Activated naive CD4-positive, alpha-beta T cell treated with anti-CD3 and anti-CD28 coated beads, Interleukin-2, amount 50 U/mL, for 72 hours (primary cell): ENCODE measurements at places on chromosomes 4 and X. TPM values are rescaled to one million over a fixed set of nuclear protein-coding genes. Genes with fewer than 3 reads are reported as not detected.

Gene AKAP14
- total RNA-seq: 0.66 TPM

Gene CYTL1
- total RNA-seq: not detected

Gene UGT2A1
- total RNA-seq: not detected

DNA sequence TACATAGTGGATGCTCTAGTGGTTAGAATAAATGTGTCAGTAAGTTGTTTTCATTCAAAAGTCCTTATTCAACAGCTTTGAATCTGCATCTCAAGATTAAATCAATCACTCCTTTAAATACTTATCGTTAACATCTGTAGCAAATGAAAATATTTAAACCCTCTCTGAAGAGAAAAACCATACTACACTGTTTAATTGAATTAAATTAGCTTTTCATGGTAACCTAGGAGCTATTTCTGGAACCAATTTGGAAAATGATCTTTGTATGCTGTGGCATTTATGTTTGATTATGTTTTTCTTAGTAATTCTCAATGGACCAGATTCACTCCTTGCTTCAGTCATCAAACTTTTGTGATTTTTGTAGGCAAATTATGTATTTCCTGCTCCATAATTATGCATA lies 9.7 kb downstream of the BMPR1B start:
- DNase-seq: no peak

Gene PRDM8
- total RNA-seq: 3.8 TPM

DNA sequence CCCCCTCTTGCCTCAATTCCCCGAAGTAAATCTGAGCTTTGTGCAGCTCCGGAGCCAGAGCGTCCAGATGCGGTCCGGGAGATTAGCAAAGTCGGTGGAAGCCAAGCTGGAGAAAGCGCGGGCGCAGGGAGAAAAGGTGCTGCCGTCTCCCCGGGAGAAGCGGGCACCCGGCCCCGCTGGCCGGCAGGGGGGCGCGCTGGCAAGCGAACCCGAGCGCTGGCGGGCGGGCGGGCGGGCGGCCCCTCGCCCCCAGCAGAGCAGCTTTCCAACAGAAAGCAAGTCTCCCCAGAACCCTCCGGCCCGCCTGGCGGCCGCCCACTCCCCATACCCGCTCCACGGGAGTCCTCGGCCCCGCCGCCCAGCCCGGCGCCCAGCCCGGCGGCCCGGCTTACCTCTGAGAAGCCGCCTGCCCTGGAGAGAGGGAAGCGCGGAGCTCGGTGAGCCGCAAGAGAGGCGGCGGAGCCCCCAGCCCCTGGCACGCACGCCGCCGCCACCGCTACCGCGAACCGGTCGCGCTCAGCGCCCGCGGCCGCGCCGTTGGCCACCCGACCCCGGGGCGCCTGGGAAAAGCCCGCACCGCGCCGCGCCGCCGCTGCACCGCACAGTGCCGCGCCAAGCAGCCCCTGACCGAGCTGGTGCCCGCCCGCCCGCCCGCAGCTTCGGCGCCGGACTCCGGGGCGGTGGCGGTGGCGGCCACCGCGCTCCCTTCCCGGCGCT lies 529 bp upstream of the CITED1 start:
- DNase-seq: no peak

DNA sequence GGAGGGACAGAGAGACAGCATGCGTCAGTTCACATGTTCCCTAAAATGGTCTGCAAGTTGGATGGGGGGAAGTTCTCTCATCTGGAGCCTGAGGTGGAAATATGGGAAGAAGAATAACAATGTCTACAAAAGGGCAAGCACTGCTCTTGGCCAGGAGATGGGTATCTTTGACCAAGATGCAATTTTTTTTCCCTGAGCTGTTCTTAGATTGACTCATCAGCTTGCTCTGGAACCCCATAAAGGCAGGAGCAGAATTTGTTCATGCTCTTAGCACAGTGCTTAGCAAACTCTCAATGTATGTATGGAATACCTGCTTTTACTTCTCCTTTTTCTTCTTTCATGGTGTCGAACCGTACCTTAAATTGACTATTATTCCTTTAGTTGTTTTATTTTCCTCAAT lies 90.5 kb upstream of the ZNF827 start:
- DNase-seq: no peak

- DNase-seq: no peak
Observed at GRCh38 chrX:1316527-1316926, 20.1 kb upstream of the IL3RA start.

Gene DMD
- total RNA-seq: 2.0 TPM

GRCh38 chr4:26061248-26061986 lies 147.4 kb downstream of the SMIM20 start:
- DNase-seq: no peak

DNA sequence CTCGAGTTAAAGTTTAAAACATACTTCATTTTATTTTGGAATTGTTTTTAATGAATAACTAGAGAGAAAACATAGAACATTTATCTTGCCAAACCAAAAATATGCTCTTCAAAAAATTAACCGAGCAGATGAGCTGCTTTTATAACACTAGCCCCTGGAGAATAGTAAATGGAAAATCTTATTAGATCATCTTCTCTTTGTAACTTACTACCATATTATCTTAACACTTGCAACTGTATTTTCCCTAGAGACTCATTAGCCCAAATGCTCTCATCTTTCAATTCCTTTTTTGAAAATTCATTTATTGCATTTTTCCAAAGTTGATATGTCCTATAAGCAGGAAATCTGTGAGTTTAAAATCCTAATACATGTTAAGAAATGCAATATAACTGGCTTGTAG lies 143.3 kb downstream of the CAMK2D start:
- no peak for DNase-seq

DNA sequence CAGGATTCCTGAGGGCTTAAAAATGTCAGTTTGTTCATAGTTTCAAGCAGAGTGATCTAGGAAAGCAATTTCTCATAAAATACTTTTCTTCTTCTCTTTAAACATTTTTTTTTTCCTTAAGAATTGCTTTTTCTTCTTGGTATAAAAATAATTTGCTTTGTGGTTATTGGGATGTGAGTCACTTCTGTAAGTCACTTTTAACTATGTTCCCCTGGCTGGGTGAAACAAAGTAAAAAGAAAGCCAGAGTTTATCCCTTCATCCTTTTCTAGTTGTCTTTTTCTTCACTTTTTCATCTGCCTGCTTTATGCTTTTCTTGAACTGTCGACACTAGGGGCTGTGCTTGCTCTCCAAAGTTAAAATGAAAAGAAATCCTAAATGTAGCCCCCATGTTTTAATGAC lies 33.5 kb downstream of the ARSJ start:
- no peak for DNase-seq

DNA sequence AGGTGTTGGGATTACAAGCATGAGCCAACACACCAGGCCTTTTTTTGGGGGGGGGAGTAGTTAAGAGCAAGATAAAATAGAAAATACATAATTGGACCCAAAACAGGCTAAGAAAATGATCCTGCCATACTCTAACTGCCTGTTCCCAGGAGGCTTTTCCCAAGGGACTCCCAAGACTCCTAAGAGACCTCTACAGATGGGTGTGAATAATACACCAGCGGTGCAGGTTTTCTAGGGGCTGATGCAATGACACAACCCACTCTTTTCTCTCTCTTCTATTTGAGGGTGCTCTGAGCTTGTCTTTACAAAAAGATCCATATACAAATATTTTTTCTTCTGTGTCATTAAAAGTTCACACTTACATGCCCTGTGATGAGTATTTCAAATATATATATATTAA lies 116.9 kb downstream of the RASL11B start:
- DNase-seq: no peak
